ENCODE measurements at places on chromosomes 13 and 19. TPM values are rescaled to one million over a fixed set of nuclear protein-coding genes. Genes with fewer than 3 reads are reported as not detected.

- DNase-seq = no peak
Measured at GRCh38 chr19:40163541-40164129, 27.6 kb upstream of the MAP3K10 start.

- no peak for DNase-seq
Measured at GRCh38 chr19:4067396-4068046, 822 bp upstream of the ZBTB7A start.

Gene SPPL2B
- polyA plus RNA-seq = 105 TPM

Gene NTF4
- polyA plus RNA-seq = 5.7 TPM

DNA sequence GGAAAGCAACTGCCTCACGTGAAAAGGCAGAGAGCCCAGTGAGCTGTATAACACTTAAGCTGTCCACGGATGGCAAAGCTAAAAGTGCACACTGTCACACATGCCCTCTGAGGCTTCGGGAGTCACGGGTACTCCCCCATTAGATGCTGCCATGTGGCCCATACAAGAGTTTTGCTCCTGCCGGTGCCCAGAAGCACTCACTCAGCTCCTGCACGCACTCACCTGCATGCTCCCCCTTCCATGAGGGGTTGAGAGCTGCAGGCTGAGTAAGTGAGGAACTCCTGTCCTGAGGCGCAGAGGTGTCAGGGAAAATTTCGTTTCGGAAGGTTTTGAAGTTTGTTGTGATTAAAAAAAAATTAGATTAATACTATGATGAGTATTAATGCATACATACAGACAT lies 939.2 kb upstream of the ATXN8OS start:
- DNase-seq = no peak

Gene KIR2DL3
- polyA plus RNA-seq = not detected

GRCh38 chr13:108463340-108463739 lies 166.1 kb upstream of the MYO16 start:
- no peak for DNase-seq

DNA sequence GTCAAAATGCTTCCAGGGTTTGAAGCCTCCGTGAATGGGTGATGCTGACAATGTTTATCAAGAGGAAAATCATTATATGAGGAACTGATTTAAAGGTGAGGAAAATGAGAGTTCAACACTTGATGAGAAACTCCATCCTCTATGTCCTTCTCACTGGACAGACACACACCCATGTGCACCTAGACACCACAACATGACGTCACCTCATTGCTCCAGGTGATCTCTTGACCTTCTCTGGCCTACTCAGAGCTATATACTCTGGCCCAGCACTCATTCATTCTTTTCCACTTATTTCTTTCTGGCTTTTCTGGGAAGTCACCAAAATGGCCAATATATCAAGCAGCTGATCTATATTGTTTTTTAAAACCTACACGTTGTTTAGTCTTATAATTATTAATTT lies 778.7 kb upstream of the PCDH20 start:
- DNase-seq = no peak
